ENCODE measurements at places on chromosomes 12 and 14.

GRCh38 chr14:100285913-100286400, 20.3 kb downstream of the SLC25A29 start:
- no peak for DNase-seq

GRCh38 chr14:95034788-95035187, 122.5 kb downstream of the DICER1 start:
- no peak for DNase-seq

GRCh38 chr14:85554106-85554505, 24.2 kb downstream of the FLRT2 start:
- DNase-seq = no peak

DNA sequence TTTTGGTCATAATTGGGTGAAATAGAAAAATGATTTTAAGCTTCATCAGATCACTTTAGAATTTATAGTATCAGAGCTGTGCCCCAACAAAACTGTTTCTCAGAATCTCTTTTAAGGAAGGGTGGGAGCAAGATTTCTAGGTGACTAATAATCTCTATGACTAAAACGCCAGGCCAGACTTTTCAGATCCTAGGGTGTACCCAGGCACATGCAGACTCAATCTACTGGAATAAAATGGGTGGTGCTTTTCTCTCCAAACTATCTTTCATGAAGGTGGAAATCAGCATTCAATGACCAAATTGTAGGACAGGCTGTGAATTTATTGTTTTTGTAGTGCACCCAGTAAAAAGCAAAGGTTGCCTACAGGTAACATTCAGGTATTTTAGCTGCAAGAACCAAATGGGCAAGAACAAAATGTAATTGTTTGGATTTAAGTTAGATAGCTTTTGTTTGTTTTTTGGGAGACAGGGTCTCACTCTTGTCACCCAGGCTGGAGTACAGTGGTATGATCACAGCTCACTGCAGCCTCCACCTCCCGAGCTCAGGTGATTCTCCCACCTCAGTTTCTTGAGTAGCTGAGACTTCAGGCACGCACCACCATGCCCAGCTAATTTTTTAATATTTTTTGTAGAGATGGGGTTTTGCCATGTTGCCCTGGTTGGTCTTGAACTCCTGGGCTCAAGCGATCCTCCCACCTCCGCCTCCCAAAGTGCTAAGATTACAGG, 49.5 kb downstream of the PPP2R5C start:
- no peak for DNase-seq

DNA sequence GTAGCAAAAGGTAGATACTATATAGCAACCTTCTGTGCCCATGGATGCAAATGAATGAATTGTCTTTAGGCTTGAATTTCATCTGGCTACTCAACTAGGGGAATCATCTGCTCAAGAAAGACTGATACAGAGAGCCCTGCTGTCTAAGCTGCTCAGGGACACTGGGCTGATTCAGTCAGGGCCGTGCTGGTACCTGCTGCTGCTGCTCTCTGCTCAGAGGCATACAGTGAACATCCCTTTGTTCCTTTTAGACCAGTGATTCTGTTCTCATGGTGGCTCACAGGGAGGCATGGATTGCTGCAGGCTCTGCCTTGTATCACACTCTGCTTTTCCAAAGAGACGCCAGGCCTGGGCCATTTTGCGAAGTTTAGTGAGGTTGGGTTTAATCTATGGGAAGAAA, 14.1 kb downstream of the EIF2B2 start:
- no peak for DNase-seq

GRCh38 chr12:5134861-5135525, 91.3 kb downstream of the KCNA5 start:
- no peak for DNase-seq

DNA sequence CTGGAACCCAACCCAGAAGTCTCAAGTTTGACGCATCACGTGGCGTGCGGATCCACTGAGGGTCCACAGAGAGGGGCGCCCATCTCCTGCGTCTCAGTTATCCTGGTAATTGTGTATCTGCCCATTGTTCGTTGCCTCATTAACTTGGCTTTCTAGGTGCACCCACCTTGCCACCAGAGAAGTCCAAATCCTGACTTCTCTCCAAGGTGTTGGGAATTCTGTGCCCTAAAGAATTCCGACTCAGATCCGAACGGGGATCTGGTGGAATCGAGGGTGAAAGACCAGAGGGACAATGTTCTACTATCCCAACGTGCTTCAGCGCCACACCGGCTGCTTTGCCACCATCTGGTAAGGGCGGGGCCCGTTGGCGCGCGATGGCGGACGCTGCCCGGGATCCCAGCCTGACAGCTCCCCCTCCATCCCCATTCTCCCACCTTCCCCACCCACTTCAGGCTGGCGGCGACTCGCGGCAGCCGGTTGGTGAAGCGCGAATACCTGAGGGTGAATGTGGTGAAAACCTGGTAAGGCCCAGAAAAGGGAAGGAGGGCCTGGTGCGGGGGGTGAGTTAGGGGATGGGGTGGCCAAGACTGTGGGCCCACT, 481 bp downstream of the REC8 start:
- no peak for DNase-seq

- no peak for DNase-seq
Observed at GRCh38 chr14:90513161-90514014, 116.6 kb downstream of the CALM1 start.

- no peak for DNase-seq
Observed at GRCh38 chr12:130970908-130971233, 17.2 kb downstream of the ADGRD1 start.

- DNase-seq = no peak
Observed at GRCh38 chr12:95591731-95592130, 40.5 kb upstream of the USP44 start.

DNA sequence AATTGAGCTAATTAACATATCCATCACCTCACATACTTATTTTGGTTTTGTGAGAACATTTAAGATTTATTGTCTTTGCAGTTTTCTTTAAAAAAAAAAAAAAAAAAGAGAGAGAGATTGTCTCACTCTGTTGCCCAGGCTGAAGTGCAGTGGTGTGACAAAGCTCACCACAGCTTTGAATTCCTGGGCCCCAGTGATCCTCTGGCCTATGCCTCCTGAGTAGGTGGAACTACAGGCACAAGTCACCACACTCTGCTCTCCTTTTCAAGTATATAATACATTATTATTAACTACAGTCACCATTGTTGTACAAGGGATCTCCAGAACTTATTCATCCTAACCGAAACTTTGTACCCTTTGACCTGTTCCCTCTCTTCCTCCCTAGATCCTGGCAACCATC, 64.0 kb downstream of the NUMB start:
- no peak for DNase-seq

DNA sequence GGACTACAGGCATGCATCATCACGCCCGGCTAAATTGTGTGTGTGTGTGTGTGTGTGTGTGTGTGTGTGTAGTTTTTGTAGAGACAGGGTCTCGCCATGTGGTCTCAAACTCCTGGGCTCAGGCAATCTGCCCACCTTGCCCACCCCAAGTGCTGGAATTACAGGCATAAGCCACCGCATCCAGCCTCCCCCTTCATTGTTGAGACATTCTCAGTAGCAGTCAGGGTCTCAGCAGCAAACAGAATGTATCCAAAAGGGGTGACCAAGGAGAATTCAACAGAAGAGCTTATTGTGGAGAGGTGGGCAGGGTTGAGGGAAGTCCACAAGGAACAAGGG, 37.3 kb upstream of the PLEKHG6 start:
- DNase-seq = no peak

DNA sequence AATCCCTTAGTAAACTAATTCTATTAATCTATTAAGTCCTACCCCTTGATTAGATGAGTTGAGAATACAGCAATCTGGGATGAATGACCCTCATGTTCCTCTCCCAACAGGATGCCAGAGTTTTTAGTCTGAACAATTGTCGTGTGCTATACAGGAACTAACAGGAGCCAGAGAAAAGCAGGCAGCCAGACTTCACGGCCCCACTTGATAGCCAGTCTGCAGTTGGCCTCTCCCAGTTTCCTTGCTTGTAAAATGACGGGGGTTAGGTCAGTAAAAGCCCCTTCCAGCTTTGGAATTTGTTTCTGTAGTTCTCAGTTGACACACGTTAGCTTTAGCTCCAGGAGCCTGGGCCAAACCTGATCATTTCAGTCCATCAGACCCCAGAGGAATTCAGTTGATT, 266.8 kb upstream of the FKBP4 start:
- DNase-seq = no peak

GRCh38 chr14:22336031-22336430, 253.0 kb downstream of the DAD1 start:
- DNase-seq = no peak

DNA sequence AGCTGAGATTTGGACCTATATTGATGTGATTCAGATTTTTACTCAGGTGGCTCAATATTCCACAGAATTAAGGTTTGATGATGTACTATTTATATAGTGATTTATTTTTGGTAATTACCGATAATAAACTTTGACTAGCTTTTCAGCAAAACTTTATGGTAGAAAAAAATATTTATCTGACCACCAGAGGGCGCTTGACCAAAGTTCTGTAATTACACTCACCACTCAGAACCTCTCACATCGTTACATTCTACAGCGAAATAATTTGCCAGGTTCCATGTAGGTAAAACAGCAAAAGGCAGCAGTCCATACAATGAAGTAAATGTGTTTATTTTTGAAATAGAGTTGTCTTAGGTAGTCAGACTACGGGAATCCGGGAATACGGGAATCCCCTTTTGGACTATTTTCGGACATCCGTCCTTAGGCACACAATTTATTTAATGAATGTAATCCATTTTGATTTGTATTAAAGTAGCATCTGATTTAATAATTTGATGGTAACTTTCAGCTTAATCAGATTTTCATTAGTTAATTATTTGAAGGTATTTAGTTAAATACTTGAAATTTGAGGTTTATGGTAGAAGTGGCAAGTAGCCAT, 143.0 kb upstream of the DDHD1 start:
- no peak for DNase-seq

DNA sequence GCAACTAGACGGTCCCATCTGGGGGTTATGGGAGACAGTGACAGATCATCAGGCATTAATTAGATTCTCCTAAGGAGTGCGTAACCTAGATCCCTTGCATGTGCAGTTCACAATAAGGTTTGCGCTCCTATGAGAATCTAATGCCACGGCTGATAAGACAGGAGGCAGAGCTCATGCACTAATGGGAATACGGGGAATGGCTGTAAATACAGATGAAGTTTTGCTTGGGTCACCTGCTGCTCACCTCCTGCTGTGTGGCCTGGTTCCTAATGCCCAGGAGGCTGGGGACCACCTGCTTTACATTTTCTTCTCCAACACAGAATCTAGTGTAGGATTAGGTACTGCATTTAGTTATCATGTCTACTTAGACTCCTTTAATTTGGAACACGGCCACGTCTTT, 49.7 kb upstream of the SAV1 start:
- DNase-seq = no peak

DNA sequence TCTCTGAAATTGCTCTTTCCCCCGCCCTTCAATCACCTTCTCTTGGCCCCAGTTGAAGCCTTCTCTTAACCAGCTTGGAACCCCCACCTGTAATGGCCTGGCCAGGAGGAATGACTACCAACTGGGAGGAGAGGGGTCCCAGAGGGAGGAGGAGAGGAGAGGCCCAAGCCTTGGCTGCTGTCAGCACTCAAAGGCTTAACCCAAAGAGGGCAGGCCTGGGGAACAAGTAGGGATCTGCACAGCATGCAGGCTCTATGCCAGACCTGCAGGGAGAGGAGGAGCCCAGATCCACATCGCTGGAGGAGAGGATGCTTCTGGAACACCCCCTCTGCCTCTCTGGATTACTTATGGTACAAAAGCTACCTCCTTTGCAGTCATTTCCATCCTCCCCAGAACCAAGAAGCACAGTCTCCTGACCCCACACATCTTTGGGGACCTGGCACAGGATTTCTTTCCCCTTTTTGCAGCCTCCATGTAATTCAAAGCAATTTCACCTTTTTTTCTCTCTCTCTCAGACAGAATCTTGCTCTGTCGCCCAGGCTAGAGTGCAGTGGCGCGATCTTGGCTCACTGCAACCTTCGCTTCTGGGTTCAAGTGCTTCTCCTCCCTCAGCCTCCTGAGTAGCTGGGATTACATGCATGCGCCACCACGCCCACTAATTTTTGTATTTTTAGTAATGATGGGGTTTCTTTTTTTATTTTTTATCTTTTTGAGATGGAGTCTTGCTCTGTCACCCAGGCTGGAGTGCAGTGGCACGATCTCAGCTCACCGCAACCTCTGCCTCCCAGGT, 6.2 kb downstream of the RARG start:
- no peak for DNase-seq

- no peak for DNase-seq
Observed at GRCh38 chr12:1799882-1800400, 20.4 kb upstream of the LRTM2 start.

DNA sequence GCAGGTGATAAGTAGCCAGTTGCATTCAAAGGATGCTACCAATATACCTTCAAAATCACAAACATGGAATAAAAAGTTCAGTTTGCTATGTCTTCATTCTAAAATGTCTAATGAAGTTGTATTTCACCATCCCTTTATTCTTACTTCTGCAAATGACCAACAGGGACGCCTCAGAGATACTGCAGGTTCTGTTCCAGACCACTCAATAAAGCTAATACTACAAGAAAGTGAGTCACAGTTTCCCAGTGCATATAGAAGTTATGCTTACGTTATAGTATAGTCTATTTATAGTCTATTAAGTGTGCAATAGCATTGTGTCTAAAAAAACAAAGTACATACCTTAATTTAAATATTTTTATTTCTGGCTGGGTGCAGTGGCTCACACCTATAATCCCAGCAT, 29.3 kb upstream of the EIF5 start:
- DNase-seq = no peak

DNA sequence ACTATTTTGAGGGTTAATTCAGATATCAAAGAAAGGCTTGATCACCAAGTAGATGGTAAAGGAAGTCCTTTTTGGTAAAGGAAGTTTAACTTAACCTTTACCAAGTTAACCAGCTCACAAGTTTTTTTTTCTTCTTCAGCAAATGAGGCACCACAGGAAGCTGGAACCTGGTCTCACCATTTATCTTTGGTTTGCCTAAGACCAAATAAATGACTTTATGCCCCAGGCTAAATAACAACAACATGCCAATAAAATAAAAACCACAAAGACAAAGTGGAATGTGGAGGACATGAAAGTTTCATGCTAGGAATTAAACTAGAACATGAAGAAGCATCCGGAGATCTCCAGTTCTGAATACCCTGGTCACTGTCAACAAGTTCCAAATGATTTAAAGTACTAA, 116.8 kb upstream of the PRICKLE1 start:
- no peak for DNase-seq

GRCh38 chr12:48999371-49000131, at the start of gene DDN:
TSS of gene DDN (minus strand) at chr12:48999375. CDS start at chr12:48999287, 88 bp downstream.
- DNase-seq = peak; percentile 32

DNA sequence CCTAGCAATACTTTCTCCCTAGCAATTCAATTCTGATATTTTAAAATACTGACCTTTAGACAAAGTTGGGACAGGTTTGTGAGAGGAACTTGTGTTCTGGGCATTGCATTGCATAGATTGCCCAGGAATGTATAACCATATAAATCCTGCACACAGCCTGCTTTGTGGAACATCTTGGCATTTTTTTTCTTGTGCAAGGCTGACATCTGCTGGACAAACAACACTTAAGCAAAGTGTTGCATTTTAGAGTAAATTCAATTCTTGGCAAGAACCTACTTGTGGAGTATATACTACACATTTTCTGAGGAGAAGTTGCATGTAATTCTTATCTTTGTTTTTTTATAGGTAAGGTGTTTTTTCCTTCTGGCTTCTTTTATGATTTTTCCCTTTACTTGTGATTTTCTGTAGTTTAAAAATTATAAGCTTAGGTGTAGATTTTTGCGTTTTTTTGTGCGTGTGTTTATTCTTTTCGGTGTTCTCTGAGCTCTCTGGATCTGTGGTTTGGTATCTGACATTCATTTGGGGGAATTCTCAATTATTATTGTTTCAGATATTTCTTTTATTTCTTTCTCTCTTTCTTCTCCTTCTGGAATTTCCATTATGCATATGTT, 26.4 kb downstream of the TESPA1 start:
- no peak for DNase-seq

Data from stimulated activated CD4-positive, alpha-beta T cell treated with anti-CD3 and anti-CD28 coated beads, Interleukin-15, amount 100 ng/mL, for 1 hour (primary cell).